ENCODE measurements at places on chromosomes 4 and X. TPM values are rescaled to one million over a fixed set of nuclear protein-coding genes. Genes with fewer than 3 reads are reported as not detected.

DNA sequence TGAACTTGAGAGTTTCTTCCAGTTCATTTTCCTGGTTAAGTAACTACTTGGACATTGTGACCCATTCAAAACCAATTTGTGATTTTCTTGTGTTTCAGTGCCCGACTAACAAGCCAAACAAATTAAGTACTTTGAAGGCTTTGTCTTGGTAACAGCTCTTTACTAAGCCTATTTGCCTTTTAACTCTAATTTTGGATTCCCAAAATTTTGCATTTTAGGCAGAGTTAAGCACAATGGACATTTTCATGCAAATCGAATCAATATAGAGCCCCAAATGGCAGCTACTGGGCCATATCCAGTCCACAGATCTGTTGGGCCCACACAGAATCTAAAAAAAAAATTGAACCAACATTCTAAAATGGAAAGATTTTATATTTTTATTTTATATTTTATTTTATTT is 31.4 kb upstream of the CHRNA9 start:
- H3K27me3 ChIP-seq: no peaks in the 10 kb centered on the region
- H3K4me1 ChIP-seq: peaks cover 84% of the 10 kb centered on the region
- no peak for DNase-seq
- H3K36me3 ChIP-seq: peaks cover 10% of the 10 kb centered on the region
- H3K27ac ChIP-seq: no peak overlapping the region

GRCh38 chr4:174086829-174087799 is 196.4 kb downstream of the FBXO8 start:
- H3K27me3 ChIP-seq: peaks cover 10% of the 10 kb centered on the region
- DNase-seq: no peak
- no peaks in the 10 kb centered on the region for H3K36me3 ChIP-seq
- H3K4me1 ChIP-seq: no peaks in the 10 kb centered on the region
- H3K27ac ChIP-seq: no peak overlapping the region
- H3K4me3 ChIP-seq: no peak overlapping the region

GRCh38 chr4:145501051-145501660 is 19.5 kb downstream of the SMAD1 start:
- peaks cover 6% of the 10 kb centered on the region for H3K27me3 ChIP-seq
- no peaks in the 10 kb centered on the region for H3K36me3 ChIP-seq
- H3K4me3 ChIP-seq: no peak overlapping the region
- no peak overlapping the region for H3K27ac ChIP-seq
- H3K4me1 ChIP-seq: no peaks in the 10 kb centered on the region

Gene NDNF
- 0.34 TPM for total RNA-seq

DNA sequence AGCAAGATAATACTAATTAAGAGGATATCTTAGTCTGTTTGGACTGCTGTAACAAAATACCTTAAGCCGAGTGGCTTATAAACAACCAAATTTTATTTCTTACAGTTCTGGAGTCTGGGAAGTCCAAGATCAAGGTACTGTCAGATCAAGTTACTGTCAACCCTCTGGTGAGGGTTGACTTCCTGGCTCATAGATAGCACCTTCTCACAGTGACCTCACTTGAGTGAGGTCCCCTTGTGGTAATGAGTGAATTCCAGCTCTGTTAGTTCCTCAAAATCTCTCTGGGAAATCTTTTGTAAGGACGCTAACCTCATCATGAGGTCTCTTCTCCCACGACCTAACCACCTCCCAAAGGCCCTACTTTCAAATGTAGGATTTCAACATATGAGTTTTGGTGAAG is 36.9 kb upstream of the ADGRA3 start:
- no peak overlapping the region for H3K4me3 ChIP-seq
- no peaks in the 10 kb centered on the region for H3K36me3 ChIP-seq
- no peaks in the 10 kb centered on the region for H3K4me1 ChIP-seq
- no peak for DNase-seq
- no peak overlapping the region for H3K27ac ChIP-seq
- no peaks in the 10 kb centered on the region for H3K27me3 ChIP-seq

GRCh38 chrX:7228226-7228625 is 80.3 kb upstream of the PUDP start:
- DNase-seq: no peak
- H3K27ac ChIP-seq: no peak overlapping the region
- no peak overlapping the region for H3K4me3 ChIP-seq
- H3K36me3 ChIP-seq: no peaks in the 10 kb centered on the region
- no peaks in the 10 kb centered on the region for H3K4me1 ChIP-seq

- no peaks in the 10 kb centered on the region for H3K36me3 ChIP-seq
- H3K27ac ChIP-seq: no peak overlapping the region
- peaks cover 31% of the 10 kb centered on the region for H3K27me3 ChIP-seq
Observed at GRCh38 chr4:145387079-145387478, 94.6 kb upstream of the SMAD1 start.

DNA sequence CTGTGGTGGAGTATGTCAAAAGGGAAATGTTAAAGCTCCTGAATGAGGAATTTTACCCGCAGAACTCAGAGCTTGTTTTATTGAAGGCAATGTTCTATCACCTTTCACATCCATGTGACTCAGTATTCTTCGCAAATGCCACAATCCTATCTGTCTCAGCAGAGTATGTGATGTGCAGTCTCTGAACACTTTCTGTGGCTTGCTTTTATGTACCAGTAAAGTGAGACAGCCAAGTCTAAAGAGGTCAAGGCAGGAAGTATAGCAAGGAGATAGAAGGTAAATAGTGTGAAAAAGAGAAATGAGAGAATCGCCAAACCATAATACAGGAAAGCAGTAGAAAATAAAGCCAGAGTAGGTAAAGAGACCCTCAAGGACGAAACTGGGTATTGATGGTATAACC is 515.8 kb downstream of the RAB28 start:
- no peak overlapping the region for H3K4me3 ChIP-seq
- H3K4me1 ChIP-seq: no peaks in the 10 kb centered on the region
- no peak overlapping the region for H3K27ac ChIP-seq
- H3K36me3 ChIP-seq: peaks cover 2% of the 10 kb centered on the region
- no peaks in the 10 kb centered on the region for H3K27me3 ChIP-seq

All from activated T-cell treated with anti-CD3 and anti-CD28 coated beads, Interleukin-2, amount 50 U/mL, for 72 hours (primary cell).